ENCODE measurements at places on chromosomes 12 and 14.

DNA sequence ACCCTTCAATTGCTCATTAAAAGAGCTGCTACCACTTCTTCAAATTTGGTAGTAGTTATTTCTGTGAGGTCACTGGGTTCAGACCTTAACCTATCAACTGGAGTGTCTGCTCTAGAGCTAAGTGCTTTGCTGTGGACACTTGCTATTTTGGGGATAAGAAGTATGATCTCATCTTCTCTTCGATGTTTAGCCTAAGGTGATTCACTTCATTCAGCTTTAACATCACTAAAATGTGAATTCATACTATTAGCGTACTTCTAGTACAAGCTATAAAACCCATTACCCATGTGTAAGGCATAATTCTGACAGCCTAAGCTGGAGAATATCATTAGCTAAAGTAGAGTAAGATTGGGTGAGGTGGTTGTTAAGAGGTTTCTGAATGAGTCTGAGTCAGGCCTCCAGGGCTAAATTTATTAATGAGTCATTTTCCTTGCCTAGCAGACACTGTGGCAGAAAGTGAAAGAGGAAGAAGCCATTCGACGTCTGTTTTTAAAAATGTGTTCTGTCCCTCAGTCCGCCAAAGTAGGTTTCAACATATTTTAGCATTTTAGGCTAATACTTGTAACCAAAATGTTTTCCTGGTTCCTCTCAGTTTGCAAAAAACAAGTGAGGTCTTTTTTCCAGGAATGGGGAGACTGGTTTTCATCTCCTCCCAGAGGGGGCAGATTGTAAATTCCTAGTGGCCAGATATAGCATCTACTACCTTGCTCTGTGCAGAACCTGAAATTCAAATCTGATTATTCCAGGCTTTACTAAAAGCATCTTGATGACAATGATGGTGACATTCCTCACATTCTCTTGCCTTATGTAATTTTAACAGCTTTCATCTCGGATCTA, 103.6 kb downstream of the SSPN start:
- no peak for DNase-seq

DNA sequence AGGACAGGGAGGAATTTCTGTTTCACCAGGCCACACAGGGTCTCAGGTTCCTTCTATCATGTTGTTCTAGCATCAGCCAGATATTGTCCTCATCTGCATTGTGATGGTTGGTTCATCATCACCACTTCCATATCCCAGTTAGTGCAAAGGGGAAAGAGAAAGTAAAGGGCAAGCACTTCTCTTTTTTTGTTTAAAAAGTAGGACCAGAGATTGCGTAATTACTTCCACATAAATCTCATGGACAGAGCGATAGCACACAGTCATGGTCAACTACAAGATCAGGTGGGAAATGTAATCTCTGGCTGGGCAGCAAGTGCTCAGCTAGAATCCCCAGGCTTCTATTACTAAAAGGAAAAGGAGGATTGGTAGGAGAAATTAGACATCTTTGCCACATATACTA, 155.1 kb downstream of the KIF21A start:
- DNase-seq, result no peak

DNA sequence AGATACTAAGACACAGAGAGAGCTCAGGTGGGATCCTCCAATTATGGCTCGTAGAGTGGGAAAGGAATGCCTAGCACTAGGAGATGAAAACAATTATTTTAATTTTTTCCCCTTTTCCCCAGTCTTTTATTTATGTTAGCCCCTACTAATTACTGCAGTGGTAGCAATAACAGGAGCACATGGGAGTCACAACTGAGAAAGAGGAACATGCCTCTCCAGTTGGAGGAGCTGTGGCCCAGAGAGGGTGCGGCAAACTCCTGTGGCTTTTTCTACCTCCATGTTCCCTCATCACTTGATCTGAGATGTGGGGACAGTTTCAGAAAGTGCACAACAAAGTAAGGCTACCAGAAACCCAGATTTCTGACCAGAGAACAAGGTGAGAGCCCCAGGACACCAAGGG, 25.9 kb upstream of the POC1B start:
- no peak for DNase-seq

DNA sequence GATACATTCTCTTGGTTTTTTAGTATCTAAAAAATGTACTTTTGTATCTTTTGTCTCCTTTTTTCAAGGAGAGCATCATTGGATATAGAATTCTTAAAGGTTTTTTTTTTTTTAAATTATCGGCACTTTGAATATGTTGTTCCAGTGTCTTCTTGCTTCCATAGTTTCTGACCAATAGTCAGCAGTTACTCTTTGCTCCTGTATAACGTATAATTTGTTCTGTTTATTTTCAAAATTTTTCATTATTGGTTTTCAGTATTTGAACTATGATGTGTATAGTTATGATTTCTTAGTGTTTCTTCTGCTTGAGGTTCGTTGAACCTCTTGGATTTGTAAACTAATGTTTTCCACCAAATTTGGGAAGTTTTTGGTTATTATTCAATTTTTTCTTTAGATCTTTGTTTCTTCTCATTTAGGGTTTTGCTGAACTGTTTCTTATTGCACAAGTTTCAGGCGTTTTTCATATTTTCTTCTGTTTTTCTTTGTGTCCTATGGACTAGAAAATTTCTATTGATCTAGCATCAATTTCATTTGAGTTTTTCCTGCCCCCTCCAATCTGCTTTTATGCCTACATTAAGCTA, 93.9 kb downstream of the PLBD1 start:
- no peak for DNase-seq

- no peak for DNase-seq
These were observed 187.5 kb upstream of the DIO3 start for GRCh38 chr14:101373690-101374295.

- DNase-seq, result no peak
These were observed 23.2 kb upstream of the ESRRB start for GRCh38 chr14:76352639-76353281.

- no peak for DNase-seq
These were observed 123.3 kb downstream of the SSPN start for GRCh38 chr12:26318661-26319068.

DNA sequence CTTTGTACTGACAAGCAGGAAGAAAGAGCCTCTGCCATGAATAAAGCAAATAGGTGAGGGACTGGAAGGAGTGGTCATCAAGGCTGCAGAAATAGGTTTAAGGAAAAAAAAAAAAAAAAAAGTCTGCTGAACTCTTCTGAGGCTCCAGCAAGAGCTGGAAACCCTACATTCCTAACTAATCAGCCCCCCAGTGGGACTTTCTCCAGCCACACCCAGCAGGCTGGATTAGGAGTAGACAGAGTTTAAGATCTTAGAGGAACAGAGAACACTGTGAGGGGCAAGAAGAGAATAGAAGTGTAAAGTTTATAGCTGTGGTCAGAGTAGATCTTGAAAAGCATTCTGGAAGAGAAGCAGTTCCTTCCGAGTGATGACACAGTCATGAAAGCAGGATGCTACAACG, 66.4 kb downstream of the ATXN2 start:
- no peak for DNase-seq

DNA sequence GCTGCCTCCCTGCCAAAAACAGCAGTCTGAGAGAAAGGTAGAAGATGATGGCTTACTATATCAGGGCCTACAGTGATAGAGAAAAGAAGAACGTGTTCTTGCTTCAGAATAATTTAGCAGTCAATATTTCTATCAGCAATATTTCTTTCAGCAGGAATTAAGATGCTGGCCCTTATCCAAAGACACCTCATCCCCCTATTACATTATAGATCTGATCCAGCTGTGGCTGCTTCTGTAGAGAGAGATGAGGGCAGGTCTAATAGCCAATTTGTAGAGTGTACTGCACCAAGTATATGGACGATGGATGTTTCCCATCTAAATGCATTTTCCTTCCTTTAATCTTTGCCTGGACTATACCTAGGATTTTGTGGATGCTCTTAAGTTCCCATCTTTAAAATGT, 451.7 kb downstream of the NPAS3 start:
- no peak for DNase-seq

- no peak for DNase-seq
These were observed at the start of gene KLRG1 for GRCh38 chr12:8989413-8989812. Gene KLRG1 (plus strand): TSS chr12:8989546. CDS start chr12:8989636, 90 bp downstream.

DNA sequence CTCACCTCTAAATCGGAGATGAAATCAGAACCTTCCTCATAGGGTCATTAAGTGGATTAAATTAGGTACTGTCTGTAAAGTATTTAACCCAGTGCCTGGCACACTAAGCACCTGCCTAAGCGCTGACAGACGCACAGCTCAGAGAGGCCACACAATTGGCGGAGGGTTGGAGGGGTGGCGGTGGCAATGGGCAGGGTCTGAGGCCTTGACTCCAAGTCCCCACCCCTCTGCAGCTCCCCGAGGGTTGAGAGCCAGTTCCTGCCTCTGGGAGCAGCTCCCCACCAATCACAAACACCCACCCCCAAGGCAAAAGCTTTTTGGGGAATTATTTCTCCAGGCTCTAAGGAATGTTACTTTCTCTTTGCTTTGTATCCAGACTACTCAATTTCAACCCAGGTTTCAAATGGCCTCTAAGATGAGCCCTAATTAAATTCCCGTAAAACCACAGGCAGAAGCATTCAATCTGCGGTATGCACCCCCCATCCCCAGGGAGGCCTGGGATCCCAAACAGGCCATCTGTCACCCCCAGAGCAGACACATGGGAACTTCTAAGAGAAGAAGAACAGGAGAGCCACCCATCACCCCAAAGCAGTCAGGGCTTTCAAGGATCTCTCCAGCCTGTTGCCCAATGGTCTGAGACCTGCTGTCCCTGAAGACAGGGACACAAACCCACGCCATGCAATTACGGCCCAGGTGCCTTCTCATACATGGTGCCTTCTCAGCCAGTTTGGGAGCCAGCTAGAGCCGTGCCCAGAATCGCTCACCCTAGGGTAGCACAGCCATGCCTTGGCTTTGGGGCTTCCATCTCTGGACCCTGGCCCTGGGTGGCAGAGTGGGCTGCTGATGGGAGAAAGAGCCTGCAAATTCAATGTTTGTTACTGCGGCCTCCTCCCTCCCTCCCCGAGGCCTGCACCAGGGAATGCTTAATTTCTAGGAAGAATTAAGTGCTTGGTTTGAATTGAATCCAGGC, 66.1 kb downstream of the CHGA start:
- DNase-seq, result no peak

GRCh38 chr12:17020765-17021164, 414.8 kb upstream of the LMO3 start:
- DNase-seq, result no peak

GRCh38 chr12:57234571-57235016, 5.1 kb downstream of the SHMT2 start:
- no peak for DNase-seq

DNA sequence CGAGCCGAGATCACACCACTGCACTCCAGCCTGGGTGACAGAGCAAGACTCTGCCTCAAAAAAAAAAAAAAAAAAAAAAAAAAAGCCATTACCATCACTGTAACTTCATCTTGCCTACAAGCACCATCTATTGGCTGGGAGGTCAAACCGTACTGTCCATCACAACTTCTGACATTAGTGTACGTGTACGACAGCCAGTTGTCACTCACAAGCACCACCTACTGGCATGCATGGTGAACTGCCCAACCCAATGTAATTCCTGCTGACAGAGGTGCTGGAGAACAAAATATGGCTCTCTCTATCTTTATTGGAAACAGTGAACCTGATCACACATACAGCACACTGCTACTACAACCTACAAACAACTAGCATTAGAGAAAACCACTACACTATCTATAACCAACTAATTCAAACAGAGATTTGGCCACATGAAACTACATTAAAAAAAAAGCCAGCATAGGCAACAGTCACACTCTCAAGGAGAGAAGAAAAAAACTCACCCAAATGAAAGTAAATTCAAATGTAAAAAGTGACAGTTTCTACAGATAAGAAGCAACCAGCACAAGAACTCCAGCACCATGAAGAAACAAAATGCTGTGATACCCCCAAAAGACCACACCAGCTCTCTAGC, 82.3 kb downstream of the PUS7L start:
- DNase-seq, result no peak

- no peak for DNase-seq
These were observed 319.9 kb downstream of the KCNC2 start for GRCh38 chr12:74889563-74890236.

GRCh38 chr12:12999271-12999958, 650 bp downstream of the HEBP1 start:
- no peak for DNase-seq

- no peak for DNase-seq
These were observed 29.5 kb downstream of the CCDC198 start for GRCh38 chr14:57464008-57464730.

GRCh38 chr14:27672047-27672446, 1074.2 kb upstream of the NOVA1 start:
- DNase-seq, result no peak

- no peak for DNase-seq
These were observed 34.7 kb downstream of the CCDC92 start for GRCh38 chr12:123937707-123938591.

GRCh38 chr14:65487783-65488494, 75.4 kb downstream of the FUT8 start:
- DNase-seq, result no peak

- no peak for DNase-seq
These were observed 667.6 kb upstream of the TBX3 start for GRCh38 chr12:115351514-115352077.

DNA sequence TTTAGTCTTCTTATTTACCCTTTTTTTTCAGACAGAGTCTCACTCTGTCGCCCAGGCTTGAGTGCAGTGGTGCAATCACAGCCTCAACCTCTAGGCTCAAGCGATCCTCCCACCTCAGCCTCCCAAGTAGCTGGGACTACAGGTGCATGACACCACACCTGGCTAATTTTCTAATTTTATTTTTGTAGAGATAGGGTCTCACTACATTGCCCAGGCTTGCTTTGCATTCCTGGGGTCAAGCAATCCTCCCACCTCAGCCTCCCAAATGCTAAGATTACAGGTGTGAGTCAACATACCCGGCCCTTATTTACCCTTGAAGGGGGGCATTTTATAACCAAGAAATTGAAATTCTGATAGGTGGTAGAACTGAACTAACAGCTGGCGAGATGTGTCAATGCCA, 21.0 kb downstream of the HECTD4 start:
- DNase-seq, result no peak

DNA sequence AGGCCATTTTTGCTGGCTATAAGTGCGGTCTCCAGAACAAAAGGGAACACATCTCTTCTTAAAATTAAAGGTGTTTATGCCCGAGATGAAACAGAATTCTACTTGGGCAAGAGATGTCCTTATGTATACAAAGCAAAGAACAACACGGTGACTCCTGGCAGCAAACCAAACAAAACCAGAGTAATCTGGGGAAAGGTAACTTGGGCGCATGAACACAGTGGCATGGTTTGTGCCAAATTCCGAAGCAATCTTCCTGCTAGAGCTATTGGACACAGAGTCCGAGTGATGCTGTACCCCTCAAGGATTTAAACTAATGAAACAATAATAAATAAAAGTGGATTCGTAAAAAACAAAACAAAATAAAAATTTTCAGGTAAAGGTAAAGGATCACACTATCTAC, 33.4 kb downstream of the PKP2 start:
- no peak for DNase-seq

DNA sequence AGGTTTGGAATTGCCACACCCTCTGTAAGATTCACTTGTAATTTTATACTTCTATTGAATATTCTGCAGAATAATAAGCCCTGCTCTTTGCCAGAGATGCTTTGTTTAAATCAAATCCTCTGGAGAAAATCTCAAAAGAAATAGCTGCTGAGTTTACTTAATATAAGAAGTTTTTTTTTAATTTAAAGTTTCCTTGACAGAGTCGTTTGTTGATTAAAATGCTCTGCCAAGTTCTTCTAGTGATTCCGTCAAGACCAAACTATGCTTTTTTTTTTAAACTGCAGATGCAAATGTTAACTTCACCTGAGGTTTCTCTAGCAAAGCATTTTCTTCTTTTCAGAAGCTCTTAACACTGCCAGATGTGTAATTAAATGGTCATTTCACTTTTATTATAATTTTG, 13.4 kb upstream of the NAV3 start:
- DNase-seq, result no peak

GRCh38 chr12:115946867-115947695, 330.4 kb downstream of the MED13L start:
- no peak for DNase-seq
